ENCODE measurements at places on chromosomes 3 and 15. TPM values are rescaled to one million over a fixed set of nuclear protein-coding genes. Genes with fewer than 3 reads are reported as not detected.

DNA sequence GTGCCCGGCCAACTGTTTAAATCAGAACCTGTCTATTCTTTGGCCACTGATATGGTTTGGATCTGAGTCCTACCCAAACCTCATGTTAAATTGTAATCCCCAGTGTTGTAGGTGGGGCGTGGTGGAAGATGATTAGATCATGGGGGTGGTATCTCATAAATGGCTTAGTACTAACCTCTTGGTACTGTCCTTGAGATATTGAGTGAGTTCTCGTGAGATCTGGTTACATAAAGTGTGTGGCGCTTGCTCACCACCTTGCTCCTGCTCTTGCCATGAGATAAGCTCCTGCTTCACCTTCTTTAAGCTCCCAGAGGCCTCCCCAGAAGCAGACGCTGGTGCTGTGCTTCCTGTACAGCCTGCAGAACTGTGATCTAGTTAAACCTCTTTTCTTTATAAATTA lies 42.4 kb downstream of the REC114 start:
- no peak for DNase-seq

The SLC22A13 gene
- not detected for polyA plus RNA-seq

DNA sequence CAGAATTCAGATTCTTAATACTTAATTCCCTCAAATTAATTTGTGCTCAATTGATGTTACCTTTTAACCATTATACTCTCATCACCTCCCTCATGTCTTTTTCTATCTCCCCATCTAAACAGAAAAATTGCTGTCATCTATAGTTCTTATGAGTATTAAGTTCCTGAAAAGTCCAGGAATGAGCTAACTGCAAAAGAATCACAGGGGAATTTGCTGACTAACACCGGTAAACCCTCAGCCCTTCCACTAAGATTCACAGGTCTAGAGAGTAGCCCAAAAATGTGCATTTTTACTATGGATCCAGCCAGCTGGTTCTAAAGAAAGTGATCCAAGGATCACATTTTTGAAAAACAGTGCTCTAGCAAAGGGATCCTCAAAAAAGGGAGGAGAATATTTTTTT lies 67.0 kb downstream of the SETD2 start:
- DNase-seq: no peak

GRCh38 chr3:73294537-73294936 lies 233.1 kb downstream of the EBLN2 start:
- no peak for DNase-seq

- no peak for DNase-seq
Observed at GRCh38 chr15:101243420-101243819, 8.4 kb downstream of the CHSY1 start.

- no peak for DNase-seq
Observed at GRCh38 chr3:176992978-176993377, 204.3 kb downstream of the TBL1XR1 start.

The PLA2G4D gene
- not detected for polyA plus RNA-seq
